Peyer's patch (tissue), 4 donors: ENCODE measurements at places on chromosomes 7 and 10.

GRCh38 chr10:7945469-7946187 is 108.9 kb upstream of the GATA3 start:
- DNase-seq = no peak

DNA sequence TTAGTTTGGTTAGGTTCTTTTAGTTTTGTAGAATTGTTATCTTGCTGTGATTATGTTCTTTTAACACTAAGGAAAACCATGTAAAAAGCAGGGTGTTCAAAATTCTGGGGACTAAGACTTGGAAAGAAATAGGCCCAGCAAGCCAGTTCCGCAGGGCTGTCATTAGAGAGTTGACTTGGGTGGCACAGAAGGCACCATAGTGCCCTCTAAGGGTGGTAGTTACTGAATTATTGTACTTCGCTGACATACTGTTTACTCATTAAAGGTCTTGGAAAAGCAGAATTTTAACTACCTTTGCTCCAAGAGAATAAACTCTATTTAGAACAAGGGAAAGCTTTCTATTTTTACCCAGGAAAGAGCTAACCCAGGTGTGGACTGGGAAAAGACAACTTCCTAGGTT is 86.5 kb downstream of the OTUD1 start:
- peak; percentile 65 for DNase-seq

- DNase-seq = no peak
These were observed 110.4 kb downstream of the CFTR start for GRCh38 chr7:117590191-117590590.

GRCh38 chr10:77890097-77890496 is 36.5 kb downstream of the DLG5 start:
- no peak for DNase-seq

DNA sequence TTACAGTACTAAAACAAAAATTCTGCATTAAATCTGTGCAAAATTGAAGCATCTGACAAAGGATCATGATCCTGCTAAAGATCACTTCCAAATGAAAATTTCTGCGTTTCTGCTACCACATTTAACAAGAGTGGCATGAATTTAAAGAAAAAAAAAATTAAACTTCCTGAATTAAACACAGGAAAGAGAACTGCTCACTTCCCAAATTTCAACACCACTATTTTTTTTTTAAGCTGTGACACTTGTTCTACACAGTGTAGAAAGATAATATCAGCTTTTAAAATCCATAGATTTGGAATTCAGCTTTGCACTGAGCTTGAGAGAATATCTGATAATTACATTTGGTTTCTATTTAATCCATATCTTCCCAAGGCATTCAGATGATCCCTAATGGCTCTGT is 73.6 kb downstream of the EPC1 start:
- DNase-seq = no peak

GRCh38 chr10:44030738-44031137 is 354.2 kb downstream of the CXCL12 start:
- DNase-seq = no peak

DNA sequence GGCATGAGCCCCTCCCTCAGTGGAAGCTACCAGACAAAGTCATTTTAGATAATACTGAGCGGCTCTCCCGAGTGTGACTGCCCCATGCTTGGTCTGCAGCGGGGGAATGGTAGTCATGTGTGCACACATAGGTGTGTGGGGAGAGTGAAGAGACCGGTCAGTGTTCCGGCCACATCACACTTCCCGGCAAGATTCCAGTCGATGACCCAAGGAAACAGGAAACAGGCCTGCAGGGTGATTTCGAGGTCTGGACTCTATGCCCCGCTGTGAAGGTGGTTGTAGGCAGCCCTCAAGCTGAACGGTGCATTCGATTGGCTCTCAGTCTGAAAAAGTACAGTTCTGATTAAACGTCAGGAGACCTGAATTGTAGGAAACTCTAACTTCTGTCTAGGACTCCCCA is 73.2 kb downstream of the SYPL1 start:
- no peak for DNase-seq

- DNase-seq = no peak
These were observed 46.3 kb upstream of the DMBT1 start for GRCh38 chr10:122514045-122514840.

- no peak for DNase-seq
These were observed 649 bp downstream of the ACTR3B start for GRCh38 chr7:152759949-152760853.

DNA sequence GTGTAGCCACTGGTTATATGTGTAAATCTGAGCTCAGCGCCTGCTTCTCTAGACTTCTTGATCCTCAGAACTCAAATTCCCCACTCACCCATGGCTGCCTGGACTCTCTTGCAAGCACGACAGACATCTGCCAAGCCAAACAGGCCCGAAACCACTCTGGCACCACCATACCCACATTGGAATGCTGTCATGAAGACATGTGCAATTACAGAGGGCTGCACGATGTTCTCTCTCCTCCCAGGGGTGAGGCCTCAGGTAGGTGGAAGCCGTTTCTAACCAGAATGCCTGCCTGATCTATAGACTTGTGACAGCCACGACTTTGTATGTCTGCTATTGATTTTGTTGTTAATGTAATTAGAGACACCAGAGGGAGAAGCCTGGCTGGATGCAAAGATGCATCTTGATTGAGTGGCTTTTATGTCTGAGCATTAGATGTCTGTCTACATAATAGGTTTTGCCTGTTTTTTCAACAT is 4.0 kb downstream of the BAMBI start:
- DNase-seq = no peak

DNA sequence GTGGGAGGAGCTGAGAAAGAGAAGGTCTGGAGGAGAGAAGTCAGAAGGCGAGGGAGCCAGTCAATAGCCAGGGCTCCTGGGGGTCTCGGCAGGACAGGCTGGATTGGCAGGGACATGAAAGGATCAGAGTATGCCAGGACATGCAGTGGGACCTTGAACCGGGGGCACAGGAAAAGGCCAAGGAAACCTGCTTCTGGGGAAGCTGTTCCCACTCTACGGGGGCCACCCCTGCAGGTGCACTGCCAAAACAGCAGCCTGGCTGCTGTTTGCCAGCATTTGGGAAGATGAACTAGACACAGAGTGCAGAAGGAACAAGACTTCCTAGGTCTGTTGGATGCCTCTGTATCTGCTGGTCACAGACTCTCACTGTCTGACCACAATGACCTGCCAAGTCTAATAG is 194.9 kb upstream of the PRSS58 start:
- DNase-seq = no peak

DNA sequence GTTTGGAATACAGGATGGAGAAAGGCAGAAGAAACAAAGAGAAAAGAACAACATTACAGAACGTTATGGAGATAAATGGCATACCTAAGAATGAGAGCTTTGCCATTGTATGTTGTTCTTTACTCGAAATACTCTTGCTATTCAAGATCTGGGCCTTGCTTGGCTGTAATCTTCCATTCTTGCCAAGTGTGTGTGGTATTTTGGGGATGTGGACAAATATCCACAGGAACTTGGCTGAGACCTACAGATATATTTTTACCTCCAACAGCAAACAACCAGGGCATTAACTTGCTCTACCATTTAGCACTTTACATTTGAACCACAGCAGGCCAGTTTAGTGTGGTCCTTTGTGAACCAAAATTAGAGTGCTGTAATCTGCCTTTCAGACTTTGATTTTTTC is 76.3 kb downstream of the DKK1 start:
- DNase-seq = no peak

- DNase-seq = no peak
These were observed 25.6 kb downstream of the MARCHF5 start for GRCh38 chr10:92316610-92317009.

- no peak for DNase-seq
These were observed 97.2 kb downstream of the KAT6B start for GRCh38 chr10:74923556-74923955.

DNA sequence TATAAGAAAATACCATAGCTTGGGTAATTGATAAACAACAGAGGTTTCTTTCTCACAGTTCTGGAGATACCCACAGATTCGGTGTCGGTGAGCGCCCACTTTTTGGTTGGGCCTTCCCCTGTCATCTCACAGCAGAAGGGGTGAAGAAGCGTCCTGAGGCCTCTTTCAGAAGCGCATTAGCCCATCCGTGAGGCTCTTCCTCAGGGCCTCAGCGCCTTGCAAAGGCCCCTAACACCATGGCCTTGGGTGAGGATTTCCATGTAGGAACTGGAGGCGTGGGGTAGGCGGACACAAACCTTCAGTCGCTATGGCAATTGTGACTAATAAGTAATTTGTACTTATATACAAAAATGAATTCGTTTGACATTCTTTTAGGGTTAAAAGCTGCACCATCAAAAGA is 316.0 kb downstream of the PTPRN2 start:
- no peak for DNase-seq

GRCh38 chr10:1434912-1435692 is 302.2 kb downstream of the ADARB2 start:
- DNase-seq = no peak

GRCh38 chr10:72318418-72319262 is 36.1 kb downstream of the DNAJB12 start:
- no peak for DNase-seq

- no peak for DNase-seq
These were observed 19.2 kb downstream of the ABCB4 start for GRCh38 chr7:87456247-87456646.

GRCh38 chr10:97399843-97400545 is 1.1 kb downstream of the RRP12 start:
- DNase-seq = no peak

GRCh38 chr7:15068324-15068723 is 165.8 kb upstream of the DGKB start:
- no peak for DNase-seq

DNA sequence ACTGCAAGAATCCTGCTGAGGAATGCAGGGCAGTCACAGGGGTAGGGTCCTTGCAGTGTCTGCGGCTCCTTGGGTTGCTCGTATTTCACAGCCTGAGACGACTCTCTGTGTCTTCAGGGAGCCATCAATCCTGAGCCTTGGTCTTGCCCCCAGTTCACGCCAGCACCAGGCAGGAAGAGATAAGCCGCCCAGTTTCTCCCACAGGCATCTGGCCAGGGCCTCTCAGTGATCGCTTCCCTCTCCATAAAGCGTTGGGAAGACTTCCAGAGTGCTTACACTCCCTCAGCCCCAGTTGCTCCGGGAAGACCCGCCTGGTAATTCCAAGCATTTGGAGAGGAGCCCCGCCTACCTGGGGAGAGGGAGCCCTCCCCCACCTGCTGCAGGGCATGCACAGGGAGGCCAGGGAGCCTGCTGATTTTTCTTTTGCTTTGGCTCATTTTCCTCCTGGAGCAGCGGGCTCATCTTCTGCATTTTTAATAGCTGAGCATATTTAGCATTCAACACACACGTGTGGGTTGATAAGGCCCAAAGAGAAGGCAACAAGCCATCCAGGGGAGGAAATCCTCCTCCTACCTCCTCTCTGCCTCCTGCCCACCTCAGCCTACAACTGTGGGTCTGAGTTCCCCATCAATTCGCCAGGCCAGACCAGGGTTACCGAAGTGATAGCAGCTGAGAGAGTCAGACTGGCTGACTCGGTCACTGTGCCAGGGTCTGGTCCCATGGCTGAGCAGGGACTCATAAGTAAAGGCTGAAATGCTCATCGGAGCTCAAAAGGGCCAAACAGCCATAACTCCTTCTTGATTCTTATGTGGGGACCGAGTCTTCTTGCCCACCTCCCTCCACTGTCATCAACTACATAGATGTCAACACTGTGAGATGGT is 74.4 kb upstream of the EFCAB10 start:
- no peak for DNase-seq

DNA sequence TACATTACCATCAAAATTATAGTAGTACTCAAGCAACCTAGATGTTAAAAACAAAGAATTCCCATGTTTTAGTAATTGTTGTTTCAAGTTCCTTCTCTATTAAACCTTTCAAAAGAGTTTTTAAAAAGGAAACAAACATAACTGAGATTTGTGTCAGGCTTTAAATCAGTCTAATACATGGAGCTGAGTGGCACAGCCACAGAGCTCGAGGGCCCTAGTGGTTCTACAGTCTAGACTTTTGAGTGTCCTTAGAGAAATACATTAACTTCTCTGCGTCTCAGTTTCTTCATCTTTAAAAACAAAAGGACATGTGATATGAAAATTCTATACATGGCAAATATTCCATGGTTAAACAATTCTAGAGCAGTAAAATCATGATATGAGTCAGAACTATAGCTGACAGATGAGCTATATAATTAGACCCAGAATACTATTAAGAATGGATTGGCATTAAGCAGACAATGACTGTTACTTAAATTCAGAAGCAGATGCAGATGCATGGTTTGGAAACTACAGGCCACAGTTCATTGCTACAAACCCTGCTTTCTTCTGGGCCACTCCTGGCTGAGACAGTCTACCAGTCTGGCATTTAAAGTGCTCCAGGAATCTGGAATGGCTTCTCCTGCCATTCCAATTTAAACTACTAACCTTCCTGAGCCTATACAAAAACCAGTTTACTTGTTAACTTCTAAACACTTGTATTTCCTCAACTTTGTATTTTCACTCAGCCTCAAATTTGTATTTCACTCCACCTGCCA is 77.4 kb downstream of the EPC1 start:
- DNase-seq = no peak

GRCh38 chr10:73907841-73908517 is 3.0 kb upstream of the PLAU start:
- DNase-seq = no peak

DNA sequence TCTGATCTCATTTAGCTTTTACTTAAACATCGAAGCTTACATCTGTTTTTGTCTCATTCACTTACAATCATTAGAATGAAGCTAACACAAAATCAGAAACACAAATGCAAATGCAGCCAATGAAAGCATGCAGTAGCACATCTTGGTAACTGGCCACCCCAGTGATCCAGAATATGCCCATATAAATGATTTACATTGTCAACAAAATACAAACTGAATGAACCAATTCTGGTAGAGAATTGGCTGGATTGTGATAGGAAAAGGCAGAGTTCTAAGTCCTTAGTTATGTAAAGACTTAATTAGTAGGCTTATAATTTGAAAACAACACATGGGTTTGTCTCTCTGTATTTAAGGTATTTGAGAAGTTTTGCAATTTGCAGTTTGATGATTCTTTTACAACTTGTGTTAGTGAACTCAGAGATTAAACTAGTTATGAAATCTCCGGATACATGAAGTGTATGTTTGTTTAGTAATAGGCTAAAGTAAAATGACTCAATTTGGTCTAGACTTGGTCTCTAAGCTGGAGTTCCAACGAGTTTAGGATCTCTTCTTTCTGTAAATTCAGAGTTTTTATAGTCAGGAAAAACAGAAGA is 21.2 kb downstream of the TECTB start:
- DNase-seq = no peak

DNA sequence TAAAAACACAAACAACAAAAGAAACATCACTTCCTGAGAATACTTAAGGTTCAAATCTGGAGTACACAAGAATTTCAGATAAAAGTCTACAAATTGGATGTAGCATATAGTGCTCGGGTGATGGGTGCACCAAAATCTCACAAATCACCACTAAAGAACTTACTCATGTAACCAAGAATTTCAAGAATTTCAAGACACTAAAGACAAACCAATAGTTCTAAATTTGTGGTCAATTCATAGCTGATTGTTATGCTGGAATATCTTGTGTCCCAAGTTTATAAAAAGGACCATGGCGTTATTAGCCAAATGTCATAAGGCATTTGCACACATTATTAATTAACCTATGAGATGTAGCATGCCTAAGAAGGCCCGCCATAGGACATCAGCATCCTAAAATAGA is 1204.1 kb upstream of the AUTS2 start:
- no peak for DNase-seq

- DNase-seq = no peak
These were observed 309.7 kb downstream of the EXOC4 start for GRCh38 chr7:133562621-133563020.
